ENCODE measurements at places on chromosomes 16 and 17. TPM values are rescaled to one million over a fixed set of nuclear protein-coding genes. Genes with fewer than 3 reads are reported as not detected.

- no peak for DNase-seq
These were observed 81.0 kb downstream of the USP31 start for GRCh38 chr16:23068079-23068736.

- no peak for DNase-seq
These were observed 527 bp upstream of the CHAD start for GRCh38 chr17:50469208-50469605.

DNA sequence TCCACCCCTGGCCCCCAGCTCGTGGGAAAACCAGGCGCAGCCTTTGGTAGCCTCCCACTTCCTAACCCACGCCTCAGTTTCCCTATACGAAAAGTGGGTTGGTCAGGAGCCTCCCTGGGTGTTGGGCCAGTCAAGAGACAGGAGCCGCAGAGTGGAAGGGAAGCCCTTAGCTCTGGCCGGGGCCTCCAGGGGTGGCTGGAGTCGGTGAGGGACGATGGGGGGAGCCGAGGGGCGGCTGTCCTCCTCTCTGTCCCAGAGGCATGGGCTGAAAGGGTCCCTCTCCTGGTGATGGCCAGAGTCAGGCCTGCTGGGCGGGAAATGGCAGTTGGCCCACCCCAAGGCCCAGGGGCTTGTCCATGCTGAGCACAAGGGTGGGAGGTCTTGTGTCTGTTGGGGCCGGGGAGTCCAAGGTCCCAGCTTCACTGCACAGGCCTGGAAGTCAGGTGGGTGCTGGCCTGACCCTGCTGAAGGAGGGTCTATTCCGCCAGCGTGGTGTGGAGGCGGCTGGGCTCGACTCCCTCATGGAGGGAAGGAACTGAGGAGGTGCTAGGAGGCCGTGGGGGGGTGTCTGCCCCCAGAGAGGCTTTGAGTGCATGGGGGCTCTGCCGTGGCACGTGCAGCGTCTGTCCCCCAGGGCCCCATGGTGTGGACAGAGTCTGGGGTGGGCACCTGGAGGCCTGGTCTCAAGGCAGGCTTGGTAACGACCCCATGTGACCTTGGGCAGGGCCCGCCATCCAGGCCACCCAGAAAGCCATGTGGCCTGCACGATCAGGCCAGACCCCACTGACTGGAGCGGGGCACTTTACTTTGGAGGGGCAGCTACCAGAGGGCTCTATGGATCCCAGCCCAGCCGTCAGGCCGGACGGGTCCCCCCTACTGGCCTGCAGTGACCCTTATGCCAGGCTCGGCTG lies 1.1 kb downstream of the SLC16A3 start:
- DNase-seq: peak; percentile 68

- peak; percentile 66 for DNase-seq
These were observed 23.1 kb upstream of the CDC42EP4 start for GRCh38 chr17:73334771-73335513.

DNA sequence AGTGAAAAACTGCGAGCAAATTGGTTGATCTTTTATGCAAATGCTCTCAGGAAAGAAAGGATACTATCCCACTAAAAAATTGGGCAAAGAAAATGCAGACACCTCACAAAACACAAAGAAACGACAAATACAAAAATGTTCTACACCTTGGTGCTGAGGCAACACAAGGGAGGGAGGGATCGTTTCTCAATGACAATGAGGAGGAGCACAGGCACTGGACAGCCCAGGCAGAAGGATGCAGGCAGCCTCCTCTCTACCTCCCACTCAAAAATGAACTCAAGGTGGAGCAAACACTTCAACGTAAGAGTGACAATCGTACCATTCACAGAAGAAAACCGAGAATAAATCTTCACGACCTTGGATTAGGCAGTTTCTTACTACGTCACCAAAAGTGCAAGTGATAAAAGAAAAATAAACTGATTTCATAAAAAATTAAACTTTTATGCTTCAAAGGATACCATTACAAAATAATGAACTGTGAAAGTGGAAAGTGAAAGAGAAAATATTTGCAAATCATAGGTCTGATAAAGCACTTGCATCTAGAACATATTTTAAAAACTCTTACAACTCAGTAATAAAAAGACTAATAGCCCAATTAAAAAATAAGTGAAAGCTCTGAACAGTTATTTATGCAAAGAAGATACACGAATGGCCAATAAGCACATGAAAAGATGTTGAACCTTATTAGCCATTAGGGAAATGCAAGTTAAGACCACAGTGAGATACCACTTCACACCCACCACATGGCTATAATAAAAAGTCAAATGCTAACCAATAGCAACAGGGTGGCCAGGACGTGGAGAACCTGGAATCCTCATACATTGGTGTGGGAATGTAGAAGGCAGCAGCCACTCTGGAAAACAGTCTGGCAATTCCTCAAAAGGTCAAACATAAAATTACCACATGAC lies 80.8 kb upstream of the TRAP1 start:
- DNase-seq: peak; percentile 48

DNA sequence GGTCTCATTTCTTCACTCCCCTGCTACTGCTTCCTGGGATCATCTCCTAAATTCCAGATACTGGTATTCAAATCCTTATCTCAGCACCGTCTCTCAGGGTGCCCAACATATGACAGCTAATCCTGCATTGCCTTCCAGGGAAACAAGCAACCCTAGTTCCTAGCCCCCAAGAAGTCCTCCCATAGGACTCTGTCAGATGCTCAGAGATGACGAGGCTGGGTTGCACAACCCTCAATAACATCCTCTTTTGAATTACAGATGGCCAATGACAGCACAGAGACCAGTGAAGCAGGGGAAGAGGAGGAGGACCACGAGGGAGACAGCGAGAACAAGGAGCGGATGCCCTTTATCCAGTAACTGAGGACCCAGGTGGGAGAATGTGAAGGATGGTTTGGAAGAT lies 45.0 kb upstream of the CLEC3A start:
- DNase-seq: no peak

DNA sequence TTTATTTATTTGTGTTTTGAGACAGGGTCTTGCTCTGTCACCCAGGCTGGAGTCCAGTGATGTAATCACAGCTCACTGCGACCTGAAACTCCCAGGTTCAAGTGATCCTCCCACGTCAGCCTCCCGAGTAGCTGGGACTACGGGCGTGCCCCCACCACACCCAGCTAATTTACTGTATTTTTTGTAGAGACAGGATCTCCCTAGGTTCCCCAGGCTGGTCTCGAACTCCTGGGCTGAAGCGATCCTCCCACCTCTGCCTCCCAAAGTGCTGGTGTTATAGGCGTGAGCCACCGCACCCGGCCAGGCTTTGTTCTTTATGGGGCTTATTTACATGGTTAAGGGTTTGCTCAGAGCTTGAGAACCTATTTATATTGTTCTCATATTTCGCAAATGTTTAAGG lies 5.8 kb upstream of the MEIOB start:
- no peak for DNase-seq

- peak; percentile 82 for DNase-seq
These were observed 593 bp upstream of the WDR45B start for GRCh38 chr17:82648742-82649331.

GRCh38 chr16:13436641-13437412 lies 483.1 kb upstream of the ERCC4 start:
- DNase-seq: no peak

- no peak for DNase-seq
These were observed 28.3 kb downstream of the G6PC1 start for GRCh38 chr17:42928714-42929496.

DNA sequence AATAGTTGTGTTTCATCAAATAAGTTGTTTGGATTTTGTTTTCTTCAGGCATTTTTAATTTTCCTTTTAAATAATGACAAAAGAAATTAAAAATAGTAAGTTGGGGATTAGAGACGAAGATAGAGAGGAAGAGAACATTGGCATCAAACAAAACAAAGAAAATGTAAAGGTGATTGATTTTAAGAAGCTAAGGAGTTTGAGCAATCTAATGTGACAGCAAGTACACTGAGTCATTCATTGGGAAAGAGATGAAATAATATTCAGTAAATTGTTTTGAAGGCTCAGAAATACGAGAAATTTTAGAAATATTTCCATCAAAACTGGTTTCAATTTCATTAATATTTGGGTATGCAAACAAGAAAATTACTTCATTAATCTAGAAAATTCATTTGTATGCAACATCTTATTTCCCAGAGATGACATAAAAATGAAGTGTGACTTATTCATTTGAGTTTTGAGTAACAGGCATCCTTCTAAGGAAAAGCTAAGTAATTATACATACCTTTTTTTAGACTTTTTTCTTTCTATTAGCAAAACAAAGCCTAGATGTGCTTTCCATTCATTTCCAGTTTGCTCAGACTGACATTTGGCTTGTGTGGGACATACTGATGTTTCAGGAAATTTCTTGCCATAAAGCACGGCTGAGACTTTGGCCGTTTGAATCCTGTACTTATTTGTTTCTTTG lies 66.7 kb downstream of the COX10 start:
- DNase-seq: no peak

Gene FOXJ1
- not detected for total RNA-seq

Gene ARL17B
- total RNA-seq: 14.9 TPM

DNA sequence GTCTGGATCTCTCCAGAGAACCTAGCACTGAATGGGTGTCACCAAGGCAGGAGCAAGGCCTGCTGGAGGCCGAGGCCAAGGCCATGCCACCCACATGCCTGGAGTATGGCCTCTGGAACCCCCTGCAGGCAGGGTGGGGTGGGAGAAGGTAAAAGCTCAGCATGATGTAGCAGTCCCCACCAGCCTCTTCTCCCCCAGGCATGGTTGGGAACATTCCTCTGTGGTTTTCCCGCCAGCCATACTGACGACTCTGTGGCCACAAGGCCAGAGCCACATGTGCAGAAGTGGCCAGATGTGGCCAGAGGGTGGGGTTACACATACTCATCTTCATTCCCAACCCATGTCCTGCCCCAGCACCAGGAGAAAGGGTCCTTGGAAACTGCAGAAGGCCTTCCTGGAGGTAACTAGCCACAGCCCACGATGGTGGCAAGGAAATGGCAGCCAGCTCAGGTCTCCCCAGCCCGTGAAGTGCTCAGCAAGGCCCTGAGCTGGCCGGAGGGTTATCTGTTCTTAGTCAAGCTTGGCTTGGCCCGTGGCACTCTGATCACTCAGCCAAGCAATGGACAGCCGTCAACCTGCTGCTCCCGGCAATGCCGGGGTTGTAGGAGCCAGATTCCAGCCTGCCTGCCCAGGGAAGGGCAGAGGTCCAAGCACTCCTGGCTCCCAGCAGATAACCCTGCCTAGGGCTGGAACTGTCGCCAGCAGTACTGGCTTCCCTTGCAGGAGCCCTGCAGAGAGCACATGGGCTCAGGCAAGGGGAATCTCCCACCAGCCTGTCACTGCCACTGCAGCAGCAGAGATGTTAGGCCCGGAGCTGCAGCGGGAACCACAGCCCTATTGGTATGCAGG lies 26.1 kb downstream of the HDAC5 start:
- DNase-seq: peak; percentile 85

Gene ARHGAP44
- 8.6 TPM for total RNA-seq

Gene XYLT1
- total RNA-seq: 1.8 TPM

DNA sequence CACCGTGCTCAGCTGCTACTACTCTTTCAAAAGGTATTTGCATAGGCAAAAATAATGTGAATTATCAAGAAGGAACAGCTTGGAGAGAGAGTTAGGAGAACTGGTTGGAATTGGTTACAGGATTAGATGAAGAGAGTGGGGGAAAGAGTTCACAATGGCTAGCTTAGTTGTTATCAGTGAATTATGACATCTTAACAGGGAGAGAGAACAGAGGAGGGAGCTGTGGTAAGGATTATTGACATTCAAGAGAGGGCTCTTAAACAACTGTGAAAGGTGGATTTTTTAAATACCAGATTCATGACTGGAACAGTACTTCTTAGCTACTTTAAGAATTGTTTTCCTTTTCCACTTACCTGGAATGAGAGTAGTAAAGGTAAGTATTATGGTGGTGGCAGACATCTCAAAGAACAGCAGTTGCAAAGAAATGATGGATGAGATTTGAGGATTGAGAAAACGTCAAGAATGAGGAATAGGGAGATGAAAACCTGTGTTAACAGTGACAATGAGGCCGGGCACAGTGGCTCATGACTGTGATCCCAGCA lies 43.9 kb upstream of the SLC5A11 start:
- DNase-seq: no peak

GRCh38 chr16:68397710-68398201 lies 50.6 kb downstream of the SMPD3 start:
- DNase-seq: no peak

DNA sequence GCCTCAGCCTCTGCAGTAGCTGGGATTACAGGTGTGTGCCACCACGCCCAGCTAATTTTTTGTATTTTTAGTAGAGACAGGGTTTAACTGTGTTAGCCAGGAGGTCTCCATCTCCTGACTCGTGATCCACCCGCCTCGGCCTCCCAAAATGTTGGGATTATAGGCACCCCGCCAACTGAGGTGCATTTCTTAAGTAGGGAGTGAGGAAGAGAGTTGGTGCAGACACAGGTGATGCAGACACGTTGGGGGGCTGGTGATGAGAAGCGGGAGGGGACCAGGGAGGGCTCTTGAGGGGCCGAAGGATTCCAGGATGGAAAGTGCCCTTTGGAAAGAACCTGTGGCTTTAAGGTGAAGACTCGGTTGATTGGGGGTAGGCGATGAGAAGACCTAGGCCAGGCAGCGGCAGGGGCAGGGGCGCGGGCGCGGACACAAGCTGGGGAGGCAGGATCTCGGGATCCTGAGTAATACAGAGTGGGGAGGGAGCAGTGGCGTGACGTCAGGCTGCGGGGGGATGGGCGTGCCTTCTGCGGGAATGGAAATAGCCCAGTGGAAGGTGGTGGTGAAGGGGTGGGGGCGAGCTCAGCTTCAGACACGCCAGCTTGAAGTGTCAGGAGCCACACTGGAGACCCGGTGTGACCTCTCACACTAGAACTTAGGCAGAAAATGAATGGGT lies 2.5 kb upstream of the ATP6V0C start:
- peak; percentile 74 for DNase-seq

All from Right ventricle myocardium inferior (tissue), 1 donor.